ENCODE measurements at places on chromosomes 12 and 14.
A peak's percentile ranks its signal among the peaks of the same experiment; 100 is the strongest.

DNA sequence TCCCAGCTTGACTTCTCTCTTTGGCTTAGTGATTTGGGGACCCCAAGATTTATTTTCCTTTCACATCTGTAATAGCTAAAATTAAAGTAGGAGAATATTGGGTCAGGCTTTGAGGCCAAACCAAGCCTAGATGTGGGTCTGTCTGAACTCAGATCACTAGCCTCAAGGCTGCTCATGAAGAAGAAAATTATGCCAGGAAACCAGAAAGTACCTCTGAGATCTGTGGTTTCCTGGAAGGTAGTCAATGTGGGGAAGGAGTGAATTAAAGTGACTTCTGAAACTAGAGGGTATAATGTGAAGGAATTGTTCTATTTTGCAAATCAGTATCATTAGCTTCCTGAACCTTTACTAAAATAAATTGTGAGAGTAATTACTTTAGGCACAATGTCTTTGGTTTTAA is 13.4 kb upstream of the CLEC12A start:
- DNase-seq = no peak

DNA sequence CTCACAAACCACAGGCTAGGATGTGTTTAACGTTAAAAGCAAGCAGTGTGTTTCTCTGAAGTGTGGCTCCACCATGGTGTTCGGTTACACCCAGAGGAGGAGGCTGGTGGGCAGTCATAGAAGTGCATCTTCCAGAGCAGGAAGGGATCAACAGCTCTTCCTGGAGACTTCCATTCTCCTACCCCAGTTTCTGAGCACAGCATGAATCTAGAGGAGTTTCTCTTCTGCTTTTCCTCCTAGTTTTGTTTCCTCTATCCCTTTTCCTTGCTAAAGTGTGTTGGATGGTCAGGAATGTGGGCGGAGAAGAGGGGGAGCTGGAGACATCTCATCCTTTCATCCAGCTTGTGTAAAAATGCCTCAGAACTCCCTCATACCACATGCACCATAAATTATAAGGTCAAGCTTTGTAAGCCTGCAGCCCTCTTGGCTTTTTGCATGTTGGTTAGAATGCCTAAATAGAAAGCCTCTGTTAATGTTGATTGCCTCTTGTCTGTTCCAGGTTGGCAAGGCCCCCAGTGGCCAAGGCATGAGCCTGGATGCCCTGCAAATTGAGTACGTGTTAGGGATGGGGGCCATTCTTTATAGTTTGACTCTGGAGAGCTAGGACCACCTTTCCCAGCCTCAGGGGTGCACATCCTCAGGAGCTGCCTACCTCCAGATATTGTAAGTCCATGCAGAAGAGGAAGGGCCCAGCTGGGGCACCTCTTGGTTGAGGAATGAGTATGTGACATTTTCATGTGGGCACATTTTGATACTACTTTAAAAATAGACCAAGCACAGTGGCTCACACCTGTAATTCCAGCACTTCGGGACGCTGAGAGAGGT is 4.0 kb upstream of the CKAP4 start:
- no peak for DNase-seq

DNA sequence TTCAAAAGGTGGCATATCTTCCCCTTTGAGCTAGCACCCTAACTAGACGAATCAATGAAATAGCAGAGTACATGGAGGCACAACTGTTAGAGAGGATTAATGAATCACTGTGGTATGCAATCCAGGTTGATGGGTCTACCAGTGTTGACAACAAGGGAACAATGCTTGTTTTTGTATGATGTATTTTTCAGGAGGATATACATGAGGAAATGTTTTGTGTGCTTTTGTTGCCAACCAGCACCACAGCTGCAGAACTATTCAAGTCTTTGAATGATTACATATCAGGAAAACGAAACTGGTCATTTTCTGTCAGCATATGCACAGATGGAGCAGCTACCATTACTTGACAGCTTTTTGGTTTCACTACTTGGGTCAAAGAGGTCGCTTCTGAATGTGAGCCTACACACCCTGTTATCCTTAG is 142.6 kb downstream of the GPHN start:
- DNase-seq = peak; percentile 60

DNA sequence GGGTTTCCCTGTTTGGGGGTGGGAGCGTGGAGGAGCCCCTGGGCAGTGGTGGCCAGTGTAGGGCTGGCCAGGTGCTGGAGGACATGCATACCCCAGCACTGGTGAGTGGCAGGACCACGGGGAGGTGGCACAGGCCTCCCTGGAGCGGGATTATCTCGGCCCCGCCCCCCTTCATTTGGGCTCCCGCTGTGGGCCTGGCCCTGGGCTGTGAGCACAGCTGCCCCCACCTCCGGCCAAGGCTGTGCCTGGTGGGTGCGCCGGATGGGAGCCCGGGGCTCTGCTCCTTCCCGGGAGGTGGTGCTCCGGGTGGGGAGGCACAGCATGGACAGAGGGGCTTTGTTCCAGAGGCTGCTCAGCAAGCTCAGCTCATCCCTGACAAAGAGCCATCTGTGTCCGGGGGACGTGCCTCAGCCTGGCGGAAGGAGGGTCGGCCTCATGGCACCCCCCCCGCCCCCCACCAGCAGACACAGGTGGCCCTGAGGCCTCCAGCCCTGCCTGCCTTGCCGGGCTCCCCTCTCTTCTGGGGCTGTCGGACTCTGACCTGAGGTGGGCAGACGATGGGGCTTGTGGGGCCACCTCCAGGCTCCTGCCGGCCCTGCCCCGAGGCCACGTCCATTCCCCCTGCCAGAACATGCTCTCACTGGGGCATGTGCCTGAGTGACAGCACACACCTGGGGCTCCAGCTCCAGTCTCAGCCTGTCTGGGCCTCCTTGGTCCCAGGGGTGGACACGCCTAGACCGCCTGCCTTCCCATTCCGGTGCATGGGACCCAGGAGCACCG is 8.4 kb downstream of the TEDC1 start:
- DNase-seq = no peak

GRCh38 chr14:52738409-52738808 is 8.4 kb downstream of the STYX start:
- no peak for DNase-seq

DNA sequence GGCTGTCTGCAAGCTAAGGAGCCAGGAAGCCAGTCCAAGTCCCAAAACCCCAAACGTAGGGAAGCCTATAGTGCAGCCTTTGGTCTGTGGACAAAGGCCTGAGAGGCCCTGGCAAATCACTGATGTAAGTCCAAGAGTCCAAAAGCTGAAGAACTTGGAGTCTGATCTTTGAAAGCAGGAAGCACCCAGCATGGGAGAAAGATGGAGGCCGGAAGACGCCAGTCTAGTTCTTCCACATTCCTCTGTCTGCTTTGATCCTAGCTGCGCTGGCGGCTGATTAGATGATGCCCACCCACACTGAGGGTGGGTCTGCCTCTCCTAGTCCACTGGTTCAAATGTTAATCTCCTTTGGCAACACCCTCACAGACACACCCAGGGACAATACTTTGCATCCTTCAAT is 58.5 kb downstream of the CAPS2 start:
- no peak for DNase-seq

GRCh38 chr14:54758041-54758440 is 144.6 kb downstream of the GCH1 start:
- DNase-seq = no peak

GRCh38 chr14:23829736-23830471 is 123.7 kb upstream of the DHRS4 start:
- DNase-seq = peak; percentile 60

- no peak for DNase-seq
These were observed 236.1 kb upstream of the PLEKHG7 start for GRCh38 chr12:92466391-92467305.

DNA sequence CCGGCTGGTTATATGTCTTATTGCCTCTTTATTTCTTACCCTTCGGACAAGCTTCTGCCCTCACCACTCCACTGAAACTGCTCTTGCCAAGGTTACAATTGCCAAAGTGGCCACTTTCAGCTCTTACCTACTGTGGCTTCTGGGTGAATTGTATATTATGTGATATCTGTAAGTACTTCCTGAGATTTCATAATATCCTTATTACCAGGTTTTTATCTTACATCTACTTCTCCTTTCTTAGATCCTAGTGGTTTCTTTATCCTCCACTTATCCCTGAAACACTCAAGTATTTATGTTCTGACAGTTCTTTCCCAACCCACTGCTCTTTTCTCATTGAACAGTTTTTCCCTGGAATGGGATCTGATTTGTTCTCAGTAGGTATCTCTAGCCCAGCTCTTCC is 10.5 kb downstream of the CELA1 start:
- DNase-seq = no peak

DNA sequence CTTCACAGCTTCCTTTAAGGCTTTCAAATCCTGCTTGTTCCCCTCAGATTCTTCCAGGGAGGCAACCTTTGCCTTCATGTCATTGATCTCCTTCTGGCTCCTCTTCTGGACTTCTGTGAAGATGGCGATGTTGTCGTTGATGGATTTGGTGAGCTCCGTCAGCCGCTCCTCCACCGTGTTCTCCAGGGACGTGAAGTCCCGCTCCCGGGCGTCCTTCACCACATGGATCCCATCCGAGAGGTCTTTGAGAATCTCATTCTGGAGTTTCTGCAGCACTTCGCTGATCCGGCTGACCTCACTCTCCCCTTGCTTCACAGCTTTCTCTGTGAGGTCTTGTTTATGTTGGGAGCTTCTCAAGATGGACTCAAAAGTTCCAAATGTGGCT is 7.9 kb downstream of the CKAP4 start:
- no peak for DNase-seq

GRCh38 chr14:86626530-86626929 is 1096.6 kb downstream of the FLRT2 start:
- no peak for DNase-seq

GRCh38 chr14:69300601-69301221 is 40.8 kb downstream of the GALNT16 start:
- DNase-seq = no peak

DNA sequence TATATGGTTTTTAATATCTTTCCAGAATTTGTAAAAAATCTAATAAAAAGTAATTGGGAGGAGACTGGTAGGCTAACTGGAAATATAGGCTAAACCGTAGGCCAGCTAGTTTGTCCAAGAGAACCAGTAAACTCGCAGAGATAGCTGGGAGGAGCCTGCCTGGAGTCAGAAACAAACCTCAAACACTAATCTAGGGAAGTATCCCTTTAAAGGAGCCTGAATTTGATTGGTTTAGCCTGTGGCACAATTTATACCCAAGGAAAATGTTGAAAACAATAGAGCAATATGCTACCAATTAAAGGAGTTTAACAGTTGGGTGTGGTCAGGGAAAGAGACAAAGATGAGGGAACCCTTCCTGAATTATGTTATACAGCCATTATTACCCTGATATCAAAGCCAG is 109.6 kb downstream of the EML5 start:
- DNase-seq = no peak

- DNase-seq = no peak
These were observed 11.6 kb downstream of the HVCN1 start for GRCh38 chr12:110677206-110677911.

DNA sequence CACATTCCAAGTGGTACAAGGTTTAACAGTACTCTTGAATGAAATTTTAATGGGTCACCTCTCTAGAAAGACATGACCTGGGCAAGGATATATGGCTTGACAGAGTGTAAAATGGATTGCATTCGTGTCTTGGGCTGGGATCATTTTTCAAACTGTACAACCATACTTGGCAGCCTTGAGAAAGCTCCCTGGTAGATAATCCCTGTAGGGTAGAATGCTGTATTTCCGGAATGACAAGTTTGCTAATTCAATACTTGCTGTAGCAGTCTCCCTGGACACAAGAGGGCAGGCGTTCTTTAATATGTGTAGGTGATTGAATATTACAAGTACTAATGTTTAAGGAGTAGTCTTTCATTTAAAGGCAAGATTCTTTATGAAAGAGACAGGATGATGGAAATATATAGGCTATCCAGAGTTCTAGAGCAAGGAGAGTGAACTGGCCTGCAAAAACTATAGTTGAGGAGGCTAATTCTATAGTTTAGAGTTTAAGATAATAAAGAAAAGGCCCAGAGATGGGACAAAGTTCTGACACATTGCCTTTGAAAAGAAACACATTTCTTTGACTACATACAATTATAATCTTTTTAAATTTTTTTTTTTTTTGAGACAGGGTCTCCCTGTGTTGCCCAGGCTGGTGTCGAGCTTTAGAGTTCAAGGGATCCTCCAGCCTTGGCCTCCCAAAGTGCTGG is 53.4 kb downstream of the PLBD1 start:
- no peak for DNase-seq

DNA sequence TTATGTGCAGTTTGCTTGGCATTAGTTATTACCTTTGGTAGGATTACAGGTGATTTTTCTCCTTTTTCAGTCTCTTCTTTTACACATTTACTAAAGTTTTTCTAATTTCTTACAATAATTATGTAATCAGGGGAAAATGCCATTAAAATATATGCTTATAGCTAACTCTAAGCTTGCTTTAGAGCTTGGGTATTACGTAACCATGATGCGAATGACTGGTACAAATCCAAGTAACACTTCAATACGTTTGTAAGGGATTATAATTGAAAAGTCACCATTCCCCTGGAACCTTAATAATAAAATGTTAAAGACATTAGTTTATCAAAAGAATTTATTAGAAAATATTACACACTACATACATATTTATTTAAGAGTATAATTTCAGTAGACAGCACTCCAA is 71.6 kb downstream of the SCAF11 start:
- DNase-seq = no peak

- no peak for DNase-seq
These were observed 326.7 kb downstream of the DPF3 start for GRCh38 chr14:72567226-72567625.

DNA sequence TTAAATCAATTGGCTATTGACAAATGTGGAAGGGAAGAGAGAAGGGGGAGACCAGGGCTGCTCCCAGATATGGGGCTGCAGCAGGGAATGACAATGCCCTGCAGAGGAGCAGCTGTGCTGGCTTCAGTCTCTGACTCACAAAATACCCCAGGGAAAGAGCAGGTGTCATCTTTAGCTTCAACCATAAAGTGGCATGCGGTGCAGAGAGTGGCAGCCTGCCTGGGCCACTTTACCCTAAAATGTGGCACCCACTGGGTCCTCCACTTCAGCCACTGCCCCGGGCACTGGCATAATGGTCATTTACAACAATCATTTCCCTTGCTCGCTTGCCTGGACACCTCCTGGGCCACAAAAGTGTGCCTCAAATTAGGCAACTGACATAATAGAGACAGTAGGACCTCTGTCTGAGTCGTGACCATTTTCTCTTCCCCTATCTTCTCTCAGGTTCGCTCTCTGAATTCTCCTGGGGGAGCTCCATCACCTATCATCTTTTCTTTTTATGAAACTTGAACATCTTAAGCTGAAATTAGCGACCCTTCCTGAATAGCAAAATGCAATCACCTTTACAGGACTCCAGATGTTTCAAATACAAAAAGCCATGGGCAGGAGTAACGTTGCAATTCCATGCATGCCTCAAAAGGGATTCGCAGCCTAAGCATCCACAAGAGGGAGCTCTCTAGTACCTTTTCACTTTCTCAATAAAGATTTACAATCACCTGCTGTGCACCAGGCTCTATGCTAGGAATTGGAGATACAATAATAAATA is 179.9 kb upstream of the ATF7IP start:
- DNase-seq = peak; percentile 23

DNA sequence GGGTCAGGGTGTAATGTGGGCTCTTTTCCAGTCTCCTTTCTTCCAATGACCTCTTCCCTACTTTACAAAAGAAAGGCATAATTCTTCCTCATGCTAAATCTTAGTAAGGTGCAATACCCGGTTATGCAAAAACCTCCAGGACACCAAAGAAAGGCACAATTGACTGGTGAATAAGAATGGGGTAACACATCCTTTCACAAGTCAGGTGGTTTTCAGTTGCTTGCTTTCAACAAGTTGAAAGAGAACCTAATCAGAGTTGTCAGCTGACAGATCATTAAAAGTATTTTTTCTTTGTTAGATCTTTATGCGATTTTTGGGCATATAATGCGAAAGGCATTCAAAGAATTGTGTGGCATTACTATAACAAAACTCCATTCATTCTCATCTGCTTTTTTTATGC is 1.3 kb upstream of the AEBP2 start:
- DNase-seq = no peak

GRCh38 chr12:113159937-113160336 is 10.4 kb downstream of the CFAP73 start:
- DNase-seq = no peak

Data from glomerular endothelial cell (primary cell).